ENCODE measurements at places on chromosomes 3 and 15.
A peak's percentile ranks its signal among the peaks of the same experiment; 100 is the strongest.

DNA sequence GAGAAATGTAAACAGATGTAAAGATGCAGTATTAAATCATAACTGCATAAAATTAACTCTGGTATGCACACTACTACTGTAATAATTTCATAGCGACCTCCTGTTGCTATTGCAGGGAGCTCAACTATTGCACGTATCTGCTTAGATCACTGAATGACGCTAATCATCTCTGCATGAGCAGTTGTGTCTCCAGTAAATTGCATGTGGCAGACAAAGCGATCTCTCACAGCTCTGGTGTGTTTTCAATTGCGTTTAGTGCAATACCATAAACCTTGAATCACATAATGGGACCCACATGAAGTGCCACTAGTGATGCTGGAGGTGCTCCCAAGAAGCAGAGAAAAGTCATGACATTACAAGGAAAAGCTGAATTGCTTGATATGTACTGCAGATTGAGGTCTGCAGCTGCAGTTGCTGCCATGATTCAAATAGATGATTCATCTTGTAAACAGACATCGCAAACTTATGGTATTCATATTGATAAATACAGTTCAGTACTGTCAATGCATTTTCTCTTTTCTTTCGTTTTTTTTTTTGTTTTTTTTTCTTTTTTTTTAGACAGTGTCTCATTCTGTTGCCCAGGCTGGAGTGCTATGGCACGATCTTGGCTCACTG lies 30.2 kb upstream of the LCTL start:
- DNase-seq = peak; percentile 78

DNA sequence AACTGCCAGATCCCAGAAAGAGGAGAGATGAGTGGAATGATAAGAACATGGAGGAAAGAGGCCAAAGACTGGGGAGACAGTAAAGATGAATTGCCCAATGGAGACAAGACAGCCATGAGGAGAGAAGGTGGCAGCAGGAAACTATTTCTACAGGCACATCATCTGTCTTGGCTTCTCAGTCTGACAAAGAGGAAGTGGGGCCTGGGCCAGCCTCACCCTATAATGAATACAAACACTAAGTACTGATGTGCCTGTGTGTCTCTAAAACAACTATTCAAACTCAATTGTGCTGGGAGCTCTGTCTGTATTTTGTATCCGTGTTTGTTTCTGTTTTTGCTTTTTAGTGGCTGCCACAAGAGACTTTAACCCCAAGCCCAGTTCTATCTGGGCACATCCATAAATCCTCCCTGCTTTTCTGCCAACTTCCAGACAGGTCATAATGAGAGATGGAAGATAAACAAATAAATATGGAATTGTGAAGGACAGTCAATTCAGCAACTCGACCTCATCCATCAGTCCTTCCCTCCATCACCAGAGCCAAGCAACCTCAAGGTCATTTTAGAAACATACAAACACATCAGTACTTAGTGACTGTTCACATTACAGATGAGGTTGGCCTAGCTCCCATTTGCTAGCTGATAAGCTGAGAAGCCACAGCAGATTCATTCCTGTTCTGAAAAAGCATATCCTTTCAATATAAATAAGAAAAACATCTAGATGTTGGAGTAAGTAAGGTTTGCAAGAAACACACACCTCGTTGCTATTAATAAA lies 116.7 kb downstream of the CADPS start:
- no peak for DNase-seq

GRCh38 chr3:58029842-58030584 lies 21.8 kb downstream of the FLNB start:
- DNase-seq = no peak

GRCh38 chr3:187211532-187212195 lies 14.4 kb downstream of the RTP1 start:
- DNase-seq = no peak

All from skin of body (tissue), 3 donors.